EH (cell line): ENCODE measurements at places on chromosomes 13 and 19.

- DNase-seq = no peak
Observed at GRCh38 chr13:51553531-51553930, 30.7 kb upstream of the WDFY2 start.

GRCh38 chr19:57886046-57886445 lies 2.8 kb downstream of the ZNF814 start:
- DNase-seq = no peak

GRCh38 chr19:10105509-10106099 lies 558 bp upstream of the PPAN start:
- no peak for DNase-seq

DNA sequence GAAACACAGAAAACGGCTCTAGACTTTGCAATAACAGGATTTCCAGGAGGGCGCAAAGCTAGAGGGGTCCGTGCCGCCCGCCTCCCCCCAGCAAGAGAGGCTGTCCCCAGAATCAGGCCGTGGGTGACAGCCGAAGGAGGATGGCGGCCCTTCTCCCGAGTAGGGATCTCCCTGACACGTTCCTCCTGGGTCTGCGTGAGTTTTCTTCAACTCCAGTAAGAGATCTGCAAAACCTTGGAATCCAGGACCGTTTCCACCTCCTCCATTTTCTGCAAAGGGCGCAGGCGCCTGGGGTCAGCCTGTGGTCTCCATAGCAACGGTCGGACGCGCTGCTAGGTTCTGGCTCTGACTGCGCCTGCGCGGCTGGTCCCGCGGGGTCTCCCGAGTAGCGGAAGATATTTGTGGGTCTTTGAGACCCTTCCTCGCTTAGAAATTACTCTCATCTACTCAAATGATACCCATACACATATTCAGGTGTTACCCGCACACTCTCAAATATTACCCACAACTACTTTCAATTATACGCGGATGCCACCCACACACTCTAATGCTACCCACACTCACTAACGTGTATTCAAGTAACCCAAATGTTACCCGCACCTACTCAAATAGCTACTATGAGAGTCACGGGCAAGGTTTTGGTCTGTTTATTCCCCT lies 2.1 kb downstream of the PNMA8C start:
- DNase-seq = peak; percentile 83

DNA sequence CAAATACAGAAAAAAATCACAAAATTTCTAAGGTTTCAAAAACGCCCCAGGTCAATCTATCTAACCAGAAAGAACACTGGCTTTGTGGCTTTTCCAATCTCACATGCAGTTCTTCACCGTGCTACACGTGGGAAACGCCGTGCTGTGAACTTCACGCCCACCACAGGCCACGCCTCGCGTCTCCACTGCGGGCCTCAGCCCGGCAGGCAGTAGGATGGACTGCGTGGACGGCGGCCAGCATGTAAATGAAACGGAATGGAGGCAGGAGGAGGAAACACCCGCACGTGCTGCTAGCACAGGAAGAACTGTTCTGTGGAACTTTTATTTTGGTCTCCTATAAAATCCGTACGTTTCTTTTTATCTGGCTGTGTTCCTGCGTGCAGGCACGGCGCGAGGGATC lies 23.8 kb downstream of the ZNF787 start:
- no peak for DNase-seq

GRCh38 chr19:21883516-21883915 lies 47.5 kb upstream of the ZNF43 start:
- DNase-seq = no peak

- DNase-seq = no peak
Observed at GRCh38 chr13:46166224-46166584, 15.8 kb downstream of the LCP1 start.

- DNase-seq = peak; percentile 99
Observed at GRCh38 chr19:15251749-15252397, 19.6 kb upstream of the EPHX3 start.

- DNase-seq = peak; percentile 41
Observed at GRCh38 chr19:58009666-58010301, 7.2 kb upstream of the ZNF606 start.

DNA sequence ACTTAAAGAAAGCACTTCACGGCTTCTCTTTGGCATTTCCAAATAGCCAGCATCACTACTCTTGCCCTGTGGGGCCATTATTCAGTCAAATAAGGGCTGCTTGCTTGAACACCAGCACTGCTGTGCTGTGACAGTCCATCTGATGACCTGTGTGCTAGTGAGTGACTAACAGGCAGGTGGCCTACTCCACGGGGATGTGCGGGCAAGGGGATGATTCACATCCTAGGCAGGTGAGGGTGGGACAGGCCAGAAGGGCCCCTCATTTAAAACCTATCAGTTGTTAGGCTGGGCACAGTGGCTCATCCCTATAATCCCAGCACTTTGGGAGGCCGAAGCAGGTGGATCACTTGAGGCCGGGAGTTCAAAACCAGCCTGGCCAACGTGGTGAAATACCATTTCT lies 8.2 kb downstream of the CCNE1 start:
- DNase-seq = no peak

- no peak for DNase-seq
Observed at GRCh38 chr13:58238972-58239773, 607.6 kb downstream of the PCDH17 start.

DNA sequence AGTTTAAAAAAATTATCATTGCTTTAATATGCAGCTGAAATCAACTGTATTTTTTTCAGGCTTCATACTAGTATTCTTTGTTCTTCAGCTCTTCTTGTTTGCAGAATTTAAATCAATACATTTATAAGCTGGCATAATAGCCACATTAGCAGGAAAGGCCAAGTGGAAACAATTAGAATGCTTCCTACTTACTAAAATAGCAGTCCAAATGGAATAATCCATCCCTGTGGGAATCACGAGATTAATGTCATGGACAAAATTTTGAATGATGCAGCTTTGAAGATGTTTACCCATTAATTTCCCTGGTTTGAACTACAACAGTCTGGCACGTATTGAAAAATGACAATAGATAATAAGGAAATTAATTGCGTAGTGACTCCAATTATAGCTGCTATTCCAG lies 2650.8 kb downstream of the PCDH9 start:
- no peak for DNase-seq
